ENCODE measurements at places on chromosomes 5 and 9.

DNA sequence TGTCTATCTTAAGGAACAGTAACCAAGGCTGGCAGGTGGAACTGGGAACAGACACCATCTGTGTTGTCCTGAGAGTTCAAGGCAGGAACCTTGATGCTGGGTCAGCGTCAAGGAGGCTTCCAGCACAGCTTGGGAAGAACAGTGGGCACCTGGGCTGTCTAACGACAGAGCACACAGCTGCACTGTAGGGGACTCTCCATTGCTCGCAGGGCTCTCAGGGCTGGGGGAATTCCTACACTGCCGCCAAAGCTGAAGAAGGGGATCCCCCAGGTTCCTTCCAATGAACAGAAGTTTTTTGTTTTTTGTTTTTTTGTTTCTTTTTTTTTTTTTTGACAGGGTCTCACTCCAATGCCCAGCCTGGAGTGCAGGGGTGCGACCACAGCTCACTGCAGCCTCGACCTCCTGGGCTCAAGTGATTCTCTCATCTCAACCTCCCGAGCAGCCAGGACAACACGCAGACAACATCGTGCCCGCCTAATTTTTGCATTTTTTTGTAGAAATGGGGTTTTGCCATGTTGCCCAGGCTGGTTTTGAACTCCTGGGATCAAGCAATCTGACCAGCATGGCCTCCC, 81.9 kb downstream of the PTPN3 start:
- DNase-seq: no peak

DNA sequence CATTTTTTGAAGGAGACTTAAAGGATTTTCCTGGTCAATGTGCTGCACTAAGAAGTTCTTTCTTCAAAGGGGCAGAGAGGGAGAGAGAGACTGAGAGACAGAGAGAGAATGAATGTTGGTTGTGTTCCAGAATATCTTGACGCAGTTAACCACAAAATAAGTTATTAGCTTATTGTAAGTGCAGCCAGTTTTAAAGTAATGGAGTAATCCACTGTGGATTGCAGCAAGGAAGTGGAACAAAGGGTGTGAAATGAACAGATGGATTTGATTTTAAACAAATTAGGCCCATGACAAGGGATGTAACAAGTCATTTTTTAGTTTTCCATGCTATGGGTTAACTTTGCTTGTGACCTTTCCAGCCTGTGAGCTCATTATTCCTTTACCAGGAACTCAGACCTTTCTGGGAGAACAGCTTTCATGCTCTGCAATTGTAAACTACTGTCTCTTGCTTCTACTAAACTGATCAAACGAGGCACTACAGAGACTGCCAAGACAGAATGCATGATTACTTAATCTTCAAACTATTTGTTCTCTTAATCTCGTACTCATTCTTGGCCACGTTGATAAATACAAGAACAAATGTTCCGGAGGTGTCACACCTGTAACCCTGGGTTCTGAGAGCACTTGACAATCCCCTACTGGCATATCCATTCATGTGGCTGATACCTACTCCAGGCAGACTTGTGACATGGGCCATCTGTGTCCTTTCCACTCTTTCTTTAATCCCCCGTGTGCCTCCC, 131.1 kb downstream of the TLE1 start:
- DNase-seq: no peak

GRCh38 chr9:80701061-80701460, 988.3 kb downstream of the TLE1 start:
- DNase-seq: no peak

- DNase-seq: no peak
Measured at GRCh38 chr5:121533814-121534213, 317.9 kb upstream of the FTMT start.

DNA sequence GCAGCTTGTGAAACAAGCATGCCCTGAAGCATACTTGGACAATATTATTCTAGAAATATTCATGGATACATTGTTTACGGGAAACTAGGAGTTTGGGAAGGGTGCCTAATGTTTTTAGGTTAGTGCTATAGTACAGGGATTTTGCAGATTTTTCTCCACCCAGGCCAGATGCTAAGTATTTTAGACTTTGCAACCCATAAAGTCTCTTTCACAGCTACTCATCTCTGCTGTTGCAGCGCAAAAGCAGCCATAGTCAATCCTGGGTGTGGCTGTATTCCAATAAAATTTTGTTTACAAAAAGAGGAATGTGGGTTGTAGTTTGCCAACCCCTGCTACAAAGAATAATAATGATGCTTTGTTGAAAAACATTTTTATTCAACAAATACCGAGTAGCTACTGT, 106.2 kb downstream of the CEMIP2 start:
- DNase-seq: no peak

GRCh38 chr5:170388818-170389549, at the start of gene KCNMB1:
Gene KCNMB1, minus strand, starts transcription at chr5:170389367. Its CDS starts 3,920 bp downstream, at chr5:170385447.
- no peak for DNase-seq

DNA sequence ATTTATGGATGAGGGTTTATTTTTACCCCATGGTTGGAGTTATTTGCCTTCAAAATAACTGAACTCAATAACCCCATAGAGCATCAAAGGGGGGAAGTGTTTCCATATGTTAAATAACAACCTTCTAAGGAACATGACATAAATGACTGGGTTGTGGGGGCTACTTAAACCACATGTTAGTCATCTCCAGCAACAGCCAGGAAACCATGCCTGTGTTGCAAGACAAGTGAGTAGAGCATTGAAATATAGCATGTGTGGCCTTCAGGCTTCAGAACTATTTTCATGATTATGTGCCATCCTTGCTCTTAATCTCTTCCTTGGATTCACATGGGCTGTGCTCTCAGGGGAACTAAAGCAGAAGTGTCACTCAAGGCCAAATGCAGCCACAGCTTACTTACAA, 431.2 kb downstream of the AGTPBP1 start:
- no peak for DNase-seq

DNA sequence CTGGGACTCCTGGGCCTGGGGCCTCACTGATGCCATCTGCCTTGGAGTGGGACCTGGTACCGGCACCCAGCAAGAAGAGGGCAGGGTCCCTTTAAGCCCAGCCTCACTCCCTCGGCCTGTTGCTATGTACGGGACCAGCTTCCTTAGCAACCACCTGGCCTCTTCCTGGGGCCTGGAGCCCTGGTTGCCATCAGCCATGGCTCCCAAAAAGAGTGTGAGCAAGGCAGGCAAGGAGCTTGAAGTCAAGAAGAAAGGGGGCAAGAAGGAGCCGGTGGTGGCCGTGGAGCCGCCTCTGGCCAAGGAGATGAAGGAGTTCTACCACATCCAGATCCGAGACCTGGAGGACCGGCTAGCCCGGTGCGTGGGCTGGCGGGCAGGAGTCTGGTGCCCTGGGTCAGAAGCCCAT, at the start of gene CFAP157:
TSS of gene CFAP157 (plus strand) at position 153 of the 406 bp plus-strand sequence. CDS start at position 197, 44 bp downstream.
- DNase-seq: no peak

GRCh38 chr9:36049408-36049807, 12.7 kb downstream of the RECK start:
- DNase-seq: no peak

- no peak for DNase-seq
Measured at GRCh38 chr5:38793099-38793498, 52.7 kb upstream of the OSMR start.

DNA sequence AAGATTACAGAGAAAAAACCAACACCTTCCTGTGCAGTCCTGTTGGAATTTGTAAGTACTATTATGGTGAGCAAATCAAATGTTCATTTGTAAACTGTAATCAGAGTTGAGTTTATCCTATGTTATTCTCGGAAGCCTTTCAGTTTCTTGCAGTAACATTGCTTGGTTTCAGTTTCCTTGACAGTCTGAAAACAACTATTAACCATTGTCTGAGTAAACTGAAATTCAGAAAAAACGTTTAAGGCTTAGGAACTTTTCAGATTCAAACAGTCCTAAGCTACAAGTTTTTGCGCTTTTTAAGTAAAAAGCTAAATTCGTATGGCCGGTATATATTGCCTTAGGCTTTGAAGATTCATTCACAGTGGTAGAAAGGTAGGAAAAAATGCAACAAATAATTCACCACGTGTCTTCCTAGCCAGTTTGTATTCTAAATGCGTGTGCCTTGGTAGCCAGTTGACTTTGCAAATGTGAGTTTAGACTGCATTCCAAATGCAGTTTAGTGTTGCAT, 2.5 kb downstream of the GPBP1 start:
- peak; percentile 51 for DNase-seq
